Gastroesophageal sphincter (tissue), 4 donors: ENCODE measurements at places on chromosomes 4 and X.

GRCh38 chrX:155957843-155958242, 39.7 kb upstream of the IL9R start:
- H3K36me3 ChIP-seq, result no peaks in the 10 kb centered on the region
- H3K27ac ChIP-seq, result no peak overlapping the region
- no peaks in the 10 kb centered on the region for H3K27me3 ChIP-seq

GRCh38 chrX:47283015-47283771, 50.4 kb downstream of the USP11 start:
- H3K27me3 ChIP-seq, result no peaks in the 10 kb centered on the region
- no peaks in the 10 kb centered on the region for H3K4me1 ChIP-seq
- no peak overlapping the region for H3K4me3 ChIP-seq
- no peak for ATAC-seq
- H3K27ac ChIP-seq, result no peak overlapping the region

- peak overlapping the region; percentile 28 for H3K27ac ChIP-seq
- no peaks in the 10 kb centered on the region for H3K27me3 ChIP-seq
- ATAC-seq, result peak; percentile 78
Measured at GRCh38 chrX:38939067-38939466, 137.8 kb downstream of the MID1IP1 start.

DNA sequence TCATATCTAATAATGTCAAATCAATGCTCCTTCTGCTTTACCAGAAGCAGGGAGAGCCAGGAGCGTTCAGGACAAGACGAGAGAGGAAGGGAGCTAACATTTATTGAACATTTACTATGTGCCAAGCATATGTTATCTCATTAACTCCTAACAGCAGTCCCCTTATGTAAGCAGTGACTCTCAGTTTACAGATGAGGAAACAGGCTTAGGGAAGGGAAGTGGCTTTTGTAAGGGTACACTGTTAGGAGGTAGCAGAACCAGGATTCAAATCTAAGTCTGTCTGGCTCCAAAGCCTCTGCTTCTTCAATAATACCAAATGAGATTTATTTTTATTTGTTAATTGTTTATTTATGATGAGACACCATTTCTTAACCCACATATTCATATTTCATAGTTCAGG, 2.6 kb upstream of the STARD8 start:
- H3K4me3 ChIP-seq, result no peak overlapping the region
- no peaks in the 10 kb centered on the region for H3K36me3 ChIP-seq
- no peaks in the 10 kb centered on the region for H3K27me3 ChIP-seq
- H3K4me1 ChIP-seq, result no peaks in the 10 kb centered on the region

GRCh38 chrX:10360116-10360515, 203.3 kb downstream of the CLCN4 start:
- H3K4me3 ChIP-seq, result no peak overlapping the region
- H3K27me3 ChIP-seq, result no peaks in the 10 kb centered on the region
- no peaks in the 10 kb centered on the region for H3K36me3 ChIP-seq
- H3K27ac ChIP-seq, result no peak overlapping the region

DNA sequence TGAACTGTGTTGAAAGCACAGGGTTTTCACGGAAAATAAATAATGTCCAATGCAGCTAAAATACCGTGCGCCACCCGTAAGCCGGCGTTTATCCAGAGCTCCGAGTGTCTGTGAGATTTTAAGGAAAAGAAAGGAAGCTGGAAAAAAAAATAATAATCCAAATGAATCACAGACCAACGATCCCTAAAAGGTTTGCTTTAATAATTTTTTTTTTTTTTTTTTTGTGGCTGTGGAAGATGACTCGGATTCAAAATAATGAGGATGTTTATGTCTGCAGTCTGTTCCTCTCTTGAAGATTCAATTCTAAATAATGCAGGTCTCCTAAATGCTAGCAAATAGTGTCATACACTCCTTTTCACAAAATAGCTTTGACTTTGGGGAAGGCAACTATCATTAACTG, 84.6 kb upstream of the PPP2R3B start:
- ATAC-seq, result no peak
- no peak overlapping the region for H3K27ac ChIP-seq
- no peak overlapping the region for H3K4me3 ChIP-seq
- peaks cover 62% of the 10 kb centered on the region for H3K27me3 ChIP-seq
- H3K4me1 ChIP-seq, result no peaks in the 10 kb centered on the region

DNA sequence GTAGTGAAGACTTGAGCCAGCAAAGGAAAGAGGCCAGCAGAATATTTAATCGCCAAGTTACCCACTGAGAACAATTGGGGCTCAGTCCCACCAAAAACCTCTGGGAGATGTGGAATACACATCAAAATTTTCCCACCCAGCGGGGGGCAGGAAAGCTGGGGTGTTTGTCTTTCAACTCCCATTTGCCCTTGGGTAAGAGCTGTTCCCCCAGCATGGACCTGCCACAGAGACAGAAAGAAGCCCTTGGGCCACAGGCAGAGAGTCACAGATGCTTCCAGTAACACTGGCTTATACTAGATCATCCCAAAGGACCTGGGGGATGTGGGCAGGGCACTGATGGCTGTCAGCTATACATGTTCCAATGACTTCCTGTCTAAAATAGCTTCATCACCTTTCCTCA, 18.9 kb upstream of the FBXW7 start:
- H3K4me3 ChIP-seq, result no peak overlapping the region
- H3K27me3 ChIP-seq, result no peaks in the 10 kb centered on the region
- no peak for ATAC-seq
- H3K4me1 ChIP-seq, result no peaks in the 10 kb centered on the region
- H3K36me3 ChIP-seq, result no peaks in the 10 kb centered on the region

GRCh38 chr4:152363086-152363485, 172.8 kb downstream of the FBXW7 start:
- no peaks in the 10 kb centered on the region for H3K36me3 ChIP-seq
- no peak overlapping the region for H3K4me3 ChIP-seq
- peak; percentile 62 for ATAC-seq
- H3K27me3 ChIP-seq, result no peaks in the 10 kb centered on the region
- no peaks in the 10 kb centered on the region for H3K4me1 ChIP-seq

- H3K4me1 ChIP-seq, result no peaks in the 10 kb centered on the region
- no peaks in the 10 kb centered on the region for H3K36me3 ChIP-seq
- H3K27me3 ChIP-seq, result no peaks in the 10 kb centered on the region
- H3K27ac ChIP-seq, result no peak overlapping the region
- H3K4me3 ChIP-seq, result no peak overlapping the region
- no peak for ATAC-seq
Measured at GRCh38 chrX:112190646-112191045, 108.1 kb upstream of the TRPC5 start.

DNA sequence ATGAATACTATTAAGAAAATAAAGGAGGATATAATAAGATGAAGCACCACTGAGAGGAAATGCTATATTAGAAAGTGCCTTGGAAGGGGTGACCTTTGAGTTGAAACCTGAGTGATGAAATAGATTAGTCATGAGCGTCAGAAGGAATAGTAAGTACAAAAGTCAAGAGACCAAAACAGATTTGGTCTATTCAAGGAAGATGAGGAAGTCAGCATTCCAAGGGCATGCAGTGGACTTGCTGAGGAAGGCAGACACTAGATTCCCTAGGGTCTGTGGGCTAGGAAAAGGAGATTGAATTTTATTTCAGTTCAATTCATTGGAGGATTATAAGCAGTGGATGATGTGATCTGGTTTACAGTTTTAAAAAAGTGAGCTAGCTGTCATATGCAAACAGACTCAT, 73.0 kb upstream of the WDFY3 start:
- no peaks in the 10 kb centered on the region for H3K4me1 ChIP-seq
- H3K4me3 ChIP-seq, result no peak overlapping the region
- ATAC-seq, result no peak
- H3K36me3 ChIP-seq, result no peaks in the 10 kb centered on the region
- H3K27me3 ChIP-seq, result no peaks in the 10 kb centered on the region

- peaks cover 7% of the 10 kb centered on the region for H3K36me3 ChIP-seq
- H3K27me3 ChIP-seq, result no peaks in the 10 kb centered on the region
- ATAC-seq, result no peak
- H3K27ac ChIP-seq, result no peak overlapping the region
Measured at GRCh38 chr4:74228691-74229640, 71.0 kb downstream of the MTHFD2L start.

DNA sequence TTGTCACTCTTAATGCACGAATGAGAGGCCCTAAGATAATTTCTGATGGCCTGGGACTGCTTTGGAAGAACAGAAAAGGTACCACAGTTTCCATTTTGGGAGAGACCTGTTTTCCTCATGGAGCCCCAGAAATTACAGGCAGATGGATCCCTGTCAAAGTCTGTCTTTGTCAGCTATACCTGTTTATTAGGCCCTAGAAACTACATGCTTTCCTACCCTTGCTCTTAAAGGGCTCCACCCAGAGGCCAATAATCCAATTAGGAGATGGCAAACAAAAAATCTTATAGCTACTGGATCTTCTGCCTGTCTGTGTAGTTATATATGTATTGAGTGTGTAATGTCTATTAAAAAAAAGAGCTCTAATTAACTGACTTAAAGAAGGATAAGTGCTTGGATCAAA, 141.3 kb downstream of the NR3C2 start:
- no peaks in the 10 kb centered on the region for H3K36me3 ChIP-seq
- H3K27ac ChIP-seq, result no peak overlapping the region
- no peaks in the 10 kb centered on the region for H3K27me3 ChIP-seq
- H3K4me1 ChIP-seq, result no peaks in the 10 kb centered on the region
- no peak for ATAC-seq

GRCh38 chr4:159881158-159881557, 778.3 kb downstream of the RAPGEF2 start:
- no peak for ATAC-seq
- H3K36me3 ChIP-seq, result no peaks in the 10 kb centered on the region
- H3K27me3 ChIP-seq, result no peaks in the 10 kb centered on the region
- H3K4me3 ChIP-seq, result no peak overlapping the region

- no peaks in the 10 kb centered on the region for H3K36me3 ChIP-seq
- no peak overlapping the region for H3K27ac ChIP-seq
- H3K4me1 ChIP-seq, result no peaks in the 10 kb centered on the region
- H3K27me3 ChIP-seq, result no peaks in the 10 kb centered on the region
Measured at GRCh38 chr4:54992266-54992665, 133.1 kb downstream of the KDR start.

DNA sequence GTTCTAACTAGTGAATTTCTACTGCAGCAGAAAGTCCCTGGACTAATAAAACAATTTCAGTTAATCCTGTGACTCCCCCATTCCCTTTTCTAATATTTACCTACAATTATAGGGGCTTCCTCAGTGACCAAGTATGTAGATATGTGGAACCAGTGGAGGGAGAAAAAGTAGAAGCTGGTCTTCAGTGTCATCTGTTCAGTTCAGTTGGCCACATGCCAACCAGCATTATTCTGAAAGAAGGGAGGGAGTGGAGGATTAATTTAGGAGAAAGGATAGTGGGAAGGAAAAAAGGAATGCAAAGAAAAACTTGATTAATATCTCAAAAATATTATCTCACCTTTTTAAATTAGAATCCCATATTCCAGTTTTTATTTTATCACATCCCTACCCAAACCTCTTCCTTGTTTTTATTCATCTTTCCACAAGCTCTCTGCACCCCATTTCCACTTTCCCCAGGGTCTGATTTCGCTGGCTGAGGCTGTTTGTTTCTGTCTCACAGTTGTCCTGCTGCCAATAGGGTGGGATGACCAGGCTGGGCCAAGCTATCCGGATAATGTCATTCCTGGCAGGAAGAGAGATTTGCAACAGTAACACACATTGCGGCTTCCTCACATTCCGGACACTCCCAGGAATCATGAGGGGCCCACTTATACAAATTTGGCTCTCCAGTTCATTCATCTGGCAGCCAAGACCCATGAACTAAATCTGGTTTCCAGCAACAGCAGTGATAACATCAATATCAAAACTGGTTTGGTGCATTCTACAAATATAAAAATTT, 24.6 kb upstream of the ANTXR2 start:
- H3K27ac ChIP-seq, result no peak overlapping the region
- ATAC-seq, result peak; percentile 88
- H3K4me1 ChIP-seq, result peaks cover 18% of the 10 kb centered on the region
- H3K4me3 ChIP-seq, result no peak overlapping the region
- no peaks in the 10 kb centered on the region for H3K36me3 ChIP-seq

DNA sequence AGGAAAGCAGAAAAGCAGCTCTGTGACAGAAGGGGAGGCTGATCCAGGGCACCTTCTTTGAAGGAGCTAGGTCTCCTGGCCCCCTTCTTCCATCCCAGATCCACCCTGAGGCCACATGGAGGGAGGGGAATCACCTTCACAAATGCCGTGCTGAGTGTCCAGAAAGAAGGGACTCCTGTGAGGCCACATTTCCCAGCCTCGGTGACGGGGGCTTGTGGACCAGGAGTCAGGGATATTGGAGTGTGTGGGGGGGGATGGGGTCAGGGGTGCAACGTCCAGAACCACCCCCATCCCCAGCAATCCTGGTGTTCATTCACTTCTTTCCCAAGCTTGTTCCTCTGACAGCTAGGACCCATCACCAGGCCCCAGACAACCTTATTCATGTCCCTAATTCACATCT, 4.7 kb downstream of the TIMM17B start:
- no peak overlapping the region for H3K4me3 ChIP-seq
- peaks cover 29% of the 10 kb centered on the region for H3K4me1 ChIP-seq
- no peaks in the 10 kb centered on the region for H3K27me3 ChIP-seq

- no peak for ATAC-seq
- no peaks in the 10 kb centered on the region for H3K27me3 ChIP-seq
- no peaks in the 10 kb centered on the region for H3K36me3 ChIP-seq
- H3K4me3 ChIP-seq, result no peak overlapping the region
- H3K4me1 ChIP-seq, result no peaks in the 10 kb centered on the region
Measured at GRCh38 chrX:115047715-115048114, 30.3 kb upstream of the IL13RA2 start.

DNA sequence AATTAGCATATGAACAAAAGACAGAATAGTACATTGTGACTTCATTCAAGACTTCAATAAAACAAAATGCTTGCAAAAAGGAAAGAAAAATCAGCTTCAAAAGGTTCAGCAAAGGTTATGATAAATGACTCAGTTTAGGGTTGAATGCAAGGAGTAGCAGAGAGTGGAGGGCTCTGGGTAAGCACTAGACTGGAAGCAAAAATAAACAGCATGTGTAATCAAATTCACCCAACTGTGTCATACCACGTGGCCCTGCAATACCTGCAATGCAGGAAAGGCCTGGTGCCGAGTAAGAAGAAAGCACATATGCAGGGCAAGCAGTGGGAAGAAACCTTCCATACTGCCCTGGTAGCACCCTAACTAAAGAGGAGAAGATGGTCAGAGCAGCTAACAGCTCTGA, 88.7 kb downstream of the ATP11C start:
- no peaks in the 10 kb centered on the region for H3K36me3 ChIP-seq
- no peak overlapping the region for H3K4me3 ChIP-seq
- H3K27me3 ChIP-seq, result no peaks in the 10 kb centered on the region
- H3K27ac ChIP-seq, result no peak overlapping the region
- ATAC-seq, result no peak
